ENCODE measurements at places on chromosomes 4 and X.

DNA sequence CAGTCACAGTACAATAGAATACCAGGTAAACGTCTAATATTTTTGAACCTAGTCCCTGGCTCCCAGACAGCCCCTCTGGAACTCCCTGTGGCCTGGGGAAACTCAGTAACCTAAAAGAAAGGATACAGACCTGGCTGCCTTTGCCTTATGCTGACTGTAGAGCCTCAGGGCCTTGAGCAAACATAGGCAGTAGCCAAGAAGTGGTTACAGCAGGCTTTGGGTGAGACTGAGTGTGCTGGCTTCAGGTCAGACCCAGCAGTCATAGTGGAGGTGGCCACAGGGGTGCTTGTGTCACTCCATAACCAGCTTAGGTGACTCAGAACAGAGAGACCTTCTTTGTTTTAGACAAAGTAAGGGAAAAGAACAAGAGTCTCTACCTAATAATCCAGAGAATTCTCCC, 141.8 kb upstream of the PRDX4 start:
- DNase-seq, result no peak

- DNase-seq, result no peak
Observed at GRCh38 chr4:25818876-25819275, 43.9 kb downstream of the SEL1L3 start.

GRCh38 chr4:123297836-123298235, 98.8 kb upstream of the SPRY1 start:
- DNase-seq, result no peak

DNA sequence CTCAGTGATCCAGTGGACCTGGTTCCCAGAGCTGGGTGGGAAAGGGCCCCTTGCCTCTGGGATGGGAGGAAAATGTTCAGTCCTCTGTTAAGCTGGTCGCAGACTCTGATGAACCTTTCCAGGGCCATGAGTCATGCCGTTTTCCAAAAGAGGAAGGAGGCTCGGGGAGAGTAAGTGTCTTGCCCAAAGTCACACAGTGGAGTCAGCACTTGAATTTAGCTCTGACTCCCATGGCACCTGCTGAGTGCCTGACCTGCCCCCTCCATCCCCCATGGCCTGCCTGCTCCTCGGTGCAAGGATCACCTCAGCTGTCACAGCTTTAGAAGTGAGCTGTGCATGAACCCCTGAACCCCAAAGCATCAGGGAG, 14.0 kb upstream of the KIAA0232 start:
- no peak for DNase-seq

DNA sequence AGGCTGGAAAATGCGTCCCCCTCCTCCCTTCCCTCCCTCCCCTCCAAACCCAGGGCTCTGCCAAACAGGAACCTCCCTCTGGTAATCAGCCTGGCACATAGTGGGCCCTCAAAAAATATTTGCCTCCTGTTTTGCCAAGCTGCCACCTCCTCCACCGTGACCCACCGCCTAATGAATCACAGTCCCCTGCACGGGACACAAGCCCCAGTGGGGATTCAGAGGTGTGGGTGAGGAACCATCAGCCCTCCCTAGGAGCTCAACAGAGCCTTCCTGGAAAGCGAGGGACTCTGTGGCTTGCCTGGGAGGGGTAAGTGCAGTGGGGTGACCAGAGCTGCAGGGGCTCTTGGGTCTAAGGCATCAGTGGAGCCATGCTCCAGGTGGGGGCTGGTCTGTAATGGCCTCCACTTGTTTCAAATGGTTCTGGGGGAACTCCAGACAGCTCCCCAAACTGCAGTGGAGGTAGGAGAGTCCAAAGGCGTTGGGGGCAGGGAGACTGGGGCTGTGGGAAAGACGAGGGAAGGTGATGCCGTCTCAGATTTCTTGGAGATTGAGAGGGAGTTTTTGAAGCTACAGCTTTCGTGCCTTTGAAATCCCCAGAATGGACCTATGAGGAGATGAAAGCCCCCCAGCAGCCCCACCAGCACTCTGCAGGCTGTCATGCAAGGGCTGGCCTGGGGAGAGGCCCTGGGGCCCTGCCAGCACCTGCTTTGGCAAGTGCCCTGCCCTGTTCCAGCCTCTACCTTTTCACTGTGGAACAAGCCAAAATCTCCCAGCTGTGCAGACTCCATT, 1.0 kb upstream of the PPP2R2C start:
- DNase-seq, result peak; percentile 19

GRCh38 chr4:66837279-66837922, 707.9 kb downstream of the CENPC start:
- no peak for DNase-seq

DNA sequence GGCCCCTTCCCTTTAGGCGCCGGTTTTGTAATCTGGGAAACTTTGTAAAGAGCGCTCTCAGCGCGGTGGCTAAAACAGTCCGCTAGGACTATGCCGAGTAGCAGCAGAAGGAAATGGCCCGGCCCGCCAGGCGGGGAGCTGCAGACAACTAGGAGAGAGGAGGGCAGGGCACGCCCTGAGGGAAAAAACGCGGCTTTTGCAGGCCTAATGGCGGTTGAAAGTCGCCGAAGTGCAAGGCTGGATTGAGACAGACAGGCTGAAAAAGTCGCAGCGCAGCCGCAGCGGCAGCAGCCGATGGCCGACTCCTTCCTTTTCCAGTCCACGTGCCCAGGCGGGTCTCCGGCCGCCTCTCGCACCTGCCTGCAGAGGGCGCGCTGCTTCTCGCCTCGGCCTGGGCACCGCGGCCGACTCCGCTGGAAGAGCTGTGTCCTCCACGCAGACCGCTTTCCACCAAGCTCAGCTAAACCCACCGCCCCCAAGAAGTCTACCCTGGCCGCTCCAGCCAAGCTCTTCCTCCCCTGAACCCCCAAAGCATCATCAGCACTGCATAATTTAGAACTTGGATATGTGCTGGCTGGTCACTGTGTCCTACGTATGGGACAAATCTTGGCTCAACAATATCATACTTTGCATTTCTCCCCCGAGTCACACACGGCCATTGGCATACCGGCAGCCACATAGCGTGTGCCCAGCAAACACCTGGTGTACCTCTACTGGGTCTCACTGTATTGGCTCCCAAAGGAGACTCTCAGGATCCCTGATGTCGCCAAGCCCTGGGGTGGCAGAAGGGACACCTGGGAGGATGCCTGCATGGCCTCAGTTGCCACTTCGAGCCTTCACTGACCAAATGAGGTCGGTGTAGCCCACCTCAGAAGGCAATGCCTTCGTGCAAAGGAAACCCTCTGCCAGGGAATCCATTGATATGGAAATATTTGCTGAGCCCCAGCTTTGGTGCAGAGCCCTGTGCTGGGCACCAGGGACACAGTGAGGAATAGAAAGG, 14.5 kb downstream of the SLC25A5 start:
- DNase-seq, result peak; percentile 25

DNA sequence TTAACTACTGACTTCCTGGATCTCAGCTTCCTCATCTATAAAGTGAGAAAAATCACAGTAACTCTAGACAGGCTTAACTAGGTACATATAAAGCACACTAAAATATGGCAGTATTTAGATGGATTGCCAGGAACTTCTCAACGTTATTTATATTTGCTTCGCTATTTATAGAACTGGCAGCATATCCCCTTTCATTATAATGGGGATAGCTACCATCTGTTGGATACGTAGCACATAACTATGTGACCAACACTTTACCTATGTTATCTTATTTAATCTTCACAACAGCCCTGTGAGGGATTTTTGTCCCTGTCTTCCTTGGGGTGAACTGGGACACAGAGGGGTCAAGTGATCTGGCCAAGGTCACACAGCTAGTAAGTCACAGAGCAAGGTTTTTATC, 64.6 kb downstream of the ENPEP start:
- no peak for DNase-seq

DNA sequence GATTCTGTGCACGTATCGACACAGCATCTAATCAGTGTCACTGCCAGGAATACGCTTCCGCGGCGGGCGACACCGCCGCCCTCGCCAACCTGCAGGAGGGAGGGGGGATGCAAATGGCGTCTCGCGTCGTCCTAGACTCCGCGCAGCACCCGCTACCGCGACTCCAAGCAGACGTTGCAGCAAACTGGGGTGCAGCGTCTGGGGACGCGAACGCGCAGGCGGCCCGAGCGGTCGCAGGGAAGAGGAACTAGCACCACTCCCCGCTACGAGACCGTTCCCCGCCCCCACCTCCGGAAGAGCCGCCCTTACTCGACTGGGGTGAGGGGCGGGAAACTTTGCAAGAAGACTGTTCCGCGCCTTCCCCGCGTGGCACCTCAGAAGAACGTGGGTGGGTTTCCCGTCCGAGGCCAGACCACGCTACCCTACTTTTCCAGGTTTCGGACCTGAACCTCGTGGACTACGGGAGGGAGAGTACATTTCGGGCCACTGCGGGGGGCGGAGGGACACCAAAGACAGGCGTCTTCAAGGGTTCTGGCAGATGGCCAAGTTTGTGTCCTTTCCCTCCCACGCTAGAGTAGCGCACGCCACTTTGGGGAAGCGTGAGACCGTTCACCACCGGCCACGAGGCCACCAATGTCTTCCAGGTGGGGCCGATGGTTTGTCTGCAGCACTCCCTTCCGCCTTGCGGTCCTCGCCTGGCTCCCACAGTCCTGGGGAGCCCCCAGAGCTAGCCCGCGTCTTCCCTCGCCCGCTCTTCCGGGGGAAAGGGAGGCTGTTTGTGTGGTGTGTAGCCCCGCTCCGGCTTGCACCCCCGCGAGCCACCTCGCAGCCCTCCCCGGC, 78.0 kb upstream of the BCOR start:
- no peak for DNase-seq

DNA sequence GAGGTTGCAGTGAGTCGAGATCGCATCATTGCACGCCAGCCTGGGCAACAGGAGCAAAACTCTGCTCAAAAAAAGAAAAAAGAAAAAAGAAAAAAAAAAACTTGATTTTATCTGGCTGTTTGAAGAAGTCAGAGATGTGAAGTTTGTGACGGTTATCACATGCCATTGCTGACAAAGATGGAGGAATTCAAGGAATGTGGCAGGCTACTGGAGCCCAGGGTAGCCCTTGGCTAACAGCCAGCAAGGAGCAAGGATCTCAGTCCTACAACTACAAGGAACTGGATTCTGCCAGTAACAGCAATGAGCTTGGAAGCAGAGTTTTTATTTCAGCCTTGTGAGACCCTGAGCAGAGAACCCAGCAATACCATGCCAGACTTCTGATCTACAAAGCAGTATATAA, 24.3 kb upstream of the TET2 start:
- DNase-seq, result no peak

DNA sequence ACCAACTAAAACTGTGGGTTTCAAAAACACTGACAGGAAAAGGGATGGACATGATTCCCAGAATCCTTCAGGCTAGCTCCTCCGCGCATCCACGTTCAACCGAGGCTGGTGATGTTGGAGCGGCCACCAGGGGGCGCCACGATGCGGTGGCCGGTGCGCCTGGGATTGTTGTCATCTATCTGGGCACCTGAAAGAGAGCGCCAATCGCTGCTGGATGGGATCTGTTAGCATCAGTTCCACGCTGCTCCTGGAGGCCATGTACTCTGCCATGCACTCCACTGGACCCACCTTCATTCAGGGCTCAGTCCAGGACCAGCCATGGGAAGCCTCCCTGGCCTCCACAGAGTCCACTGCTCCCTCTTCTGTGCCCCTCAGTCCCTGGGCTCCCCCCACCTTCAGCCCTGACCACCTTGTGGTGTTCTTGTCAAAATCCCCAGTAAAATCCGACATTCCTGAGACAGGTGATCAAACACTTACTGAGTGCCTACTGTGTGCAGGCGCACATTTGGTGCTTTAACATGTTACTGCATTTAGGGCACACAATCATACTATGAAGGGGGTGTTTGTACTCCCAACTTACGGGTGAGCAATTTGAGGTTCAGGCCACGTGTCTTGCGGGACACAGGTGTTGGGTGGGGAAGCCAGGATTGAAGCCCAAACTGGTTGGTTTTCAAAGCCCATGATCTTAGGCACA, 71.1 kb downstream of the CRMP1 start:
- DNase-seq, result no peak

DNA sequence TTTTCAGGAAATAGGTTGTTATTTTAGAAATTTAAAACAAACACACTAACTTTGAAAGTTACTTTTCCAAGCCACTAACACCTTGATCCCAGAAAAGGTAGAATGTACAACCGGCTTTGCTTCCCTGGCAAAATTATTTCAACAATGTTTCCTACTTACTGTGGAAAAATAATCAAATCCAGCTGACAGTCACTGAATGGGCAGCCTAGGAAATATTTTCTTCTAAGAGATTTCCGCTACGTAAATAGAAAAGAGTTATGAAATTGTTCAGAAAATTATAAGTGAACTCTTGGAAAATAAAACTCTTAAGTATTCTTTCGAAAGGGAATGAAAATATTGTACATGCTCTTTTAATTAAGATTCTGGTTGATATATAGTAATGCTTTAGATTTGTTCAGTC, 195.7 kb downstream of the GASK1B start:
- DNase-seq, result no peak

DNA sequence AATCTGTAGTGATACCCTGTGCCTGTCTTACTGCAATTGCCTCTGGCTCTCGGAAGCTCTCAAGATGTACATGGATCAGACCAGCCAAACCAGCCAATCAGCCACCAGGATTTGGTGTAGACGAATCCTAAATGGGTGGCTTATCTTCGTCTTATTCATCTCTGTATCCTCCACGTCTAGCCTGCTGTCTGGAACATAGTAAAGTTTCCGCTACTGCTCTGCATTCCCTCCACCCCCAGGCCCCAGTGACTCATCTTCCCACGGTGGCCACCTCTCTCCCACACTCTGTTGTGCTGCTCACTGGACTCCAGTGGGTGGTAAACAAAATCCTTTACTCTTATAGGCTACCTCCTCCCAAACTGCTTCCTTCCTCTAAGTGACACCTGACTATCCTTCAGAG, 37.8 kb downstream of the SEPTIN6 start:
- DNase-seq, result no peak

DNA sequence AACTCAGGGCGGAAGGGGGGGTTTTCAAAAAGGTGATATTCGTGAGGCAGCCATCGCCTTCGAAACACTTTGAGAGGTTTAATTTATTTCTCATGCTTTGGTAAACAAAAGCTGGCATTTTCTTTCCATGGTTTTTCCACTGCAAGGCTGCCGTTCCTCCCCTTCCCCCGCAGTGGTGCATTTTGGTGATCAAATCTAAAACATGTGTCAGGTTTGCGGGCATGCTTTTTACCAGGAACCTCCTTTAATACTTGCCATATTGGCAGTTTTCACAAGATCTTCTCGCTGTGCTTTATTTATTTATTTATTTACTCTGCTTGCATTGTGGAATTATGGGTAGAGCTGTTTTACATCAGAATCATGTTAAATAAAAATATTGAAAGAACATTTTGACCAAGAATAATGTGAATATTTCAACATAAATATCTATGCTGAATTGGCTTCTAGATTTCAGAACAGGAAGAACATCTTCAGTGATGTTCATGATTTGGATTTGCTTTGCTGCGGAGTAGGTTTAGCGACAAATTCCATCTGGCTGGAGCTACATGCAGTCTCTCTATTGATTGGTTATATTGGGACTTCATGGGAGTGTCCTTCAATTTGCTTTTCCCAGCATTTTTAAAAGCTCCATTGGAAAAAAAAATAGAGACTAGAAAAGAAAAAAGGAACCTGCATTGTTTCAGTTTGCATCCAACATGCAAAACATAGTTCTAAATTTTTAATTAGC, 54.4 kb downstream of the STOX2 start:
- no peak for DNase-seq

DNA sequence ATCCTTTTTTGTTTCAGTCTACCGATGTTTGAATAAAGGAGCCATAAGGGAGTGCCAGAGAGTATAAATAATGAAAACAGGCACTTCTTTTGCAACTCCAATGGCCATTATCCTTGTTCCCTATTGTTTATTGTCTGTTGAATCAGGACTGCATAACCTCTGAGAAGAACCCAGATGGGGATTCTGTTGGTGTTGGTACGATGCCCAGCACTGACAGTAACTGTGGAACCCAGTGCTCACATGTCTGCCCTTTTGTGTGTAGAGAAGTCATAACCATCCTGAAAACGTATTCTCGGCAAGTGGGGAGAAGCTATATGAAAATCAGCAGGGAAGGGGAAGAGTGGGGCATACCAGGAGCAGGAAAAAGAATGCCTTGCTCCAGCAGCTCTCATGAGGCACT, 195.1 kb upstream of the EDNRA start:
- DNase-seq, result no peak

All from DMS79 treated with DMSO at 0.1 percent for 48 hours (cell line).